ENCODE measurements at places on chromosomes 1 and 21.
A peak's percentile ranks its signal among the peaks of the same experiment; 100 is the strongest.

DNA sequence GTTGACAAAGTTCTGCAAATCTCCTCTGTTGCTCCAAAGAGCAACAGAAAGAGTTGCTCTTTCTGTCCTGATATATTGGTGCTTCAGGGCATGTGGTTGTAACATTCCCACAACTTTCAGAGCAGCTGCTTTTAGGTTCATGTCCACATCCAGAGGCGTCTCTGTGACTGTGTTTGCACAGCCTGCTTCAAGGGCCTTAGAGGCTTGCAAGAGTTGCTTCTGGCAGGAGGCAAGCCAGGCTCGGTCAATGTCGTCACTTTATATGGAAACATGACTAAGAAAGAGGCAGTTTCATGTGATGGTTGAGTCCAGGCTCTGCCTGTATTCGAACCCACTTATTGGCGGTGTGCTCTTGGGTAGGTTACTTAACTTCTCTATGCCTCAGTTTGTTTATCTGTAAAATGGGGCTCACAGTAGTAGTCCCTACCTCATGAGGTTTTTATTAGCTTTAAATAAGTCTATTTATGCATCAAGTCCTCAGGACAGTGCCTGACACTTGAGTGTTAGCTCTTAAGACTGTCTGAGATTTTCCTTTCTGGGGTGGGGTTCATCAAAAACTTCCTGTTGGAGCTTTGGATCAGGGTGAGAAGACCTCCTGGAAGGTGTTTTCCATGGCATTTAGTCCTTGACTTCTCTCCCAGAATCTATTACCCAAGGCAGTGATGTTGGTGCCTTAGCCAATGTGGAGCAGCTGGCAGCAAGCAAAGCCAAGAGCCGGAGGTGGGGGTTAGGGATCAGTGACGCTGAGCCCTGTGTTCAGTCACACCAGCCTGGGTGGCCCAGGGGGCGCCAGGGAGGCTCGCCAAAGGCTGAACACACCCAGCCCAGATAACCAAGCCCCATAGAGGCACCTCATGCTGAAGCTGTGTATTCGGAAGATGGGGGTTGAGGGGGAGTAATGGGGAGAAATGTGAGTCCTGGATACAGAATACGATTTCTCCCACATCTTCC lies 18.9 kb downstream of the LHX4 start:
- DNase-seq, result no peak

- DNase-seq, result no peak
Measured at GRCh38 chr1:117146575-117147340, 25.2 kb upstream of the TRIM45 start.

DNA sequence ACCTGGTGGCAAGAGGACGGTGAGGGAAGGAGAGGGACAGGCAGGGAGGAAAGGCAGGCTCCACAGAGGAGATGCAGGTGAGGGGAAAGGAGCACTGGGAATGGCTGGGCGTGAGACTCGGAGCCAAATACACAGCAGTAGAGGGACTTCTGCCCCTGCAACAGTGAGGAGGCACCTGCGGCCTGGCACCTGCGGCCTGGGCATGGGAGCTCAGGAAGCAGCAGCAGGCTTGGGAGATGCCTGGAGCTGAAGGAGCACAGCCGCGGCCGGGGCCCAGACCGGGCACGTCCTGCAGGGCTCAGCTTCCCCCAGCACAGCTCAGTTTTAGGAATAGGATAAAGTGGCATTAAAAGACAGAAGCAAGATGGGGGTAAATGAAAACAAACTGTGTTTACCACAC lies 20.9 kb upstream of the TSPEAR start:
- DNase-seq, result no peak

DNA sequence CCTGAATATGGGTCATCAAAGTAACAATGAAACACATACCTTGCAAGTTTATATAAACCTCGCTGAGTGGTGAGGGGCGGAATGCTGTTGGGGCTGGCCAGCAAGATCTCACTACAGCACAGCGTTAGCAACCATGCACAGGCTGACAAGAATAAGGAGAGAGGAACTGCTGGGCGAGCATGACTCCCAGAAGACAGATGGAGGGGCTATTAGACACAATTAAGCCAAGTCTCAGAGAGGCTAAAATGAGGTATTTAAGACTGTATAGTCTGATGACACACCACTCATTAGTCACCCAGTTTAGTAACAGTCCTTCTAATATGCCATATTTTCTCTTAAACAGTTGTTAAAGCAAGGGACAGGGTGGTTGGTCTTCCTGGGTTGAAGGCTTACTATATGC lies 340.2 kb upstream of the NR5A2 start:
- DNase-seq, result no peak

DNA sequence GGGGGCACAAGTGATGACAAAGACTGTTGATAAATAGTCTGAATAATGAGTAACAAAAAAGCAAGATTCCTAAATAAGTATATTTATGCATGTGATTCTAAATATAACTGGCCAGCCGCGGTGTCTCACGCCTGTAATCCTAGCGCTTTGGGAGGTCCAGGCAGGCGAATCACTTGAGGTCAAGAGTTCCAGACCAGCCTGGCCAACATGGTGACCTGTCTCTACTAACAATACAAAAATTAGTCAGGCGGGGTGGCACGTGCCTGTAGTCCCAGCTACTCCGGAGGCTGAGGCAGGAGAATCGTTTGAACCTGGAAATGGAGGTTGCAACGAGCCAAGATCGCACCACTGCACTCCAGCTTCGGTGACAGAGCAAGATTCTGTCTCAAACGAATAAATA lies 161.5 kb downstream of the TOMM20 start:
- DNase-seq, result no peak

- peak; percentile 40 for DNase-seq
Measured at GRCh38 chr1:234486858-234487840, 8.2 kb upstream of the TARBP1 start.

- no peak for DNase-seq
Measured at GRCh38 chr1:54227091-54227602, 27.2 kb downstream of the MRPL37 start.

DNA sequence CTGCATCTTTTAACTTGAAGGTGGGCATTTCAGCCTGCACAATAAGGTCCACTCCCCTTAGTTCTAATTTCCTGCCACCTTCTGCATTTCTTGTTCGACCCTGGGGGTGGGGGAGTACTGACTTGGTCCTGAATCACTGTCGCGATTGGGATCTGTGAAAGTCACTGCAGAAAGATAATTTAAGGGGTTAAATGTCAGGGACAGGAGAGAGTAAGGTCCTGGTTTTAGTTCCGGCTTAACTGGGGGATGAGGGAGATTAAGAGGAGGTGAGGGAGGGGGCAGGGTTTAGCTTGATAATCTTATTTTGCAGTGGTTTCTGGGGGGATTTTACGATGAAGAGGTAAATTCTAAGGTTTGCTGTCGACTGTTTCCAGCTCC lies 128.1 kb downstream of the MRPS6 start:
- no peak for DNase-seq

DNA sequence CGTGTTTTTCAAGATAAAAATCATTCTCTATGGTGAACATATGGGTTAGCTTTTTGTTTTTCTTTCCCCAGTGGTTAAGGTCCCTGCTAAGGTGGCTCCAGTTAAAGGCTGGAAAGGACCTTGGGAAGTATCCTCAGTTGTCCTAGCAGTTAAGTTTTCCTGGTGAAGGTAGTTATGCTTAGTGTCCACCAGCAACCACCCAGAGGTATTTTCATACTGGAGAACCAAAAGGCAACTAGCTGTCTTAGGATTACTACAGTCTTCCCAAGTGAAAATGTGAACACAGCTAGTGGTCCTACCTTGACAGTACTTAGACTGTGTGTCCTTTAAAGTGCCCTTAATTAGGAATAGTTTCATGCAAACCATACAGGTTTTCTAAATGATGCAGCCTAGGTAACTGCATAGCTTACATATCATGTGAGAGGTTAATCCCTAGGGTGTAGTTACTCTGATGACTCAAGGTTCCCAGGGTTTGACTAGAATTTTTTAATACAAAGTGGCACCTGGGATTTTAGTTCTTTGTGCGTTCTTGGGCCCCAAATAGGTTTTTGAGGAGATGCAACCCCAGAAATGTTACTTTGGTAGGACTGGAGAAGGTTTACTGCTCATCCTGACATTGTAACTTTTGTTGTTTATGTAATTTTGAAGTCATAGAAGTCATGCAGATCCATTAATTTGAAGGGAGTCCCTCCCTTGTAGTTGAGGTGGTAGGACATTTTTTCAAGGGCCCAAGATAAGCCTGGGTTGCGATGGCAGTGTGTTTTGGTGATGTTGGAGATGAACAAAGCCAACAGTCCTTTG lies 36.5 kb downstream of the YY1AP1 start:
- DNase-seq, result no peak

DNA sequence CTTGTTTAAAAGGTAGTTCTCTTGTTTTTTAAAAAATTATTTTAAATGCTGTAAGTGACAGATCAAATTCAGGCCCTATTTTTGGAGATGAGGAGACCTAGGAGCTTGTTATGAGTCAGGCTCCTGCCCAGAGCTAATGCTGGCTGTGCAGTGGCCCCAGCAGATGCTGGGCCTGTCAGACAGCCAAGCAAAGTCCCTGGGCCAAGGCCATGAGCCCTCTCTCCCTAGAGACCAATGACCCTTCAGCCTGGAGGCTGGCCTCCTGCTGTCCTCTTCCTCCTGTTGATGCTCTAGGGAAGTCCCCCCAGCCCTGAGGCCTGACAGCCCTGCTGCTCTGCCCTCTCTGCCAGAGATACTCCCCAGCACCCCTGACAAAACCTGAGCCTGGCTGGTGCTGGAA lies 128.1 kb upstream of the CTTNBP2NL start:
- no peak for DNase-seq

DNA sequence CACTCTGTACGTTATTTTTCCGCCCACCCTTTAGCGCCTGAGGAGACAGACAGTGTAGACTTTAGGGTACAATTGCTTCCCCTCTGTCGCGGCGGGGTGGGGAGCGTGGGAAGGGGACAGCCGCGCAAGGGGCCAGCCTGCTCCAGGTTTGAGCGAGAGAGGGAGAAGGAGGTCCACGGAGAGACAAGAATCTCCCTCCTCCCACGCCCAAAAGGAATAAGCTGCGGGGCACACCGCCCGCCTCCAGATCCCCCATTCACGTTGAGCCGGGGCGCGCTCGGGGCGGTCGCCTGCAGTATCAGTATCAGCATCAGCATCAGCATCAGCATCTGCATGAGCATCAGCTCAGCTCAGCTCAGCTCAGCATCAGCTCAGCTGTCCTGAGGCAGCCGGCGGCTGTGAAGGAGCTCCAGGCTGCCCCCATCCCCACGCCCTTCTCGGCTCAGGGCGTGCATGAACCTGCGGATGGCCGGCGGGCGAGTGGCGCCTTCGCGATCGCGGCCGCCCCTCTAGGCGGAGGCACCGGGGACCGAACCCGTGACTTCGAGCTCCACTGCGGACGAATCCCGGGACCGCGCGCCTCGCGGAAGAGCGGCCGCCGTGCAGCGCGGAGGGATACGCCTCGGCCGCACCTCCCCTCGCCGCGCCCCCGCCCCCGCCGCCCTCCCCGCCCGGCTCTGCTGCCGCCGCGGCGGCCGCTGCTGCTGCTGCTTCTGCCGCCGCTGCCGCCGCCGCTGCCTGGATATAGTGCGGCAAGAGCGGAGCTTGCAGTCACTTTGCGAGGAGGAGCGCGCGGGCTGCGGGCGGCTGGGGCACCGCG lies at the start of gene NCAM2:
NCAM2 (plus strand) TSS at position 774 of the 820 bp plus-strand sequence.
- peak; percentile 78 for DNase-seq

DNA sequence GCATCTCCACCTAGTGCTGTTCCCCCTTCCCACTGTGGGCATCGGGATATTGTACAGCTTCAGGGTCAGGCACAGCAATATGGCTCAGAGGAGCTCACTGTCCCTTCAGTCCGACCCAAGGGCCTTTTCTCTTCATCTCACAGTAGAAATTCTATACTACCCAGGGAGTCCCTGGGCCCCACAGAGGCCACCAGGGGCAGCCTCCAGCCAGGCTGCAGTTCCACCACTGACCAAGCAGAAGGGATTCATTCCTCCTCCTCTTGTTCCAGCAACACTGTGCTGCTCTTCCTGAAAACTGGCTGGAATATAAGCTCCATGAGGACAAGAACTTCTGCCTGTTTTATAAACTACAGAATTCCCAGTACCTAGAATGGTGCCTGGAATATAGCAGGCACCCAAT lies 70.5 kb downstream of the CD34 start:
- DNase-seq, result no peak

DNA sequence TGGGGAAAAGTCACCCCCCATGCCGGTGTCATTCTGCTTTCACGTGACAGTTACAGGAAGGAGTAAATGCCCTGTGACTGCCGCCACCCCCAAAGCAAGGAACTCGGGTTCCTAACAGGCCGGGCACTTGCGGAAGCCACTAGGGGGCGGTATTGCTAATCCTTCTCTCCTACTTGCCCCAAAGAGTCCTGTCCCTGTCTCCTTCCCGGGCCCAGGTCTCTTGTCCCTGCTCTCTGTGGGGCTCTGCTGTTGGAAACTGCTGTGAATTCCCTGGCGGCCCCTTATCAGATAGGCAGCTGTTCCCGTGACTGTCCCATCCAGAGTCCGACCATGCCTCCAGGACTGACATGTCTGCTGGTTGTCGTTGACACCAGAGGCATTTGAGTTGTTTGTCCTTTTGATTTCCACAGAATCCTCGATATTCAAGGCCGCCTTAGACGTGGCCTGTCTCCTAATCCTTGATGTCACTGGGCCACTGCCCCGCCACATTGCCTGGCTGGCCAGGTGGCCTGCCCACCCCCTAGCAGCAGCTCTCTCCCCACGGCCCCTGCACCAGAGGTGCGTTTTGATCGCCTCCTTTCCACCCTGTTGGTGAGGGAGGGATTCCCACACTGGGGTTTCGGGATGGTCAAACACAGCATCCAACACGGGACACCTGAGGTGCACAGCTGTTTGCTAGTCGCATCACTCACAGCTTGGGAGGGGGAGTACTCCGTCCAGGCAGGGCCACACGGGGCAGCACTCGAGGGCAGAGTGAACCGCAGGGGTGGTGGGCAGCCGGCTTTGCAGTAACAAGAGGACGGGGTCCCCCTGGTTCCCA lies 37.3 kb downstream of the CHAF1B start:
- DNase-seq, result no peak
